ENCODE measurements at places on chromosomes 16 and 17.
A peak's percentile ranks its signal among the peaks of the same experiment; 100 is the strongest.

DNA sequence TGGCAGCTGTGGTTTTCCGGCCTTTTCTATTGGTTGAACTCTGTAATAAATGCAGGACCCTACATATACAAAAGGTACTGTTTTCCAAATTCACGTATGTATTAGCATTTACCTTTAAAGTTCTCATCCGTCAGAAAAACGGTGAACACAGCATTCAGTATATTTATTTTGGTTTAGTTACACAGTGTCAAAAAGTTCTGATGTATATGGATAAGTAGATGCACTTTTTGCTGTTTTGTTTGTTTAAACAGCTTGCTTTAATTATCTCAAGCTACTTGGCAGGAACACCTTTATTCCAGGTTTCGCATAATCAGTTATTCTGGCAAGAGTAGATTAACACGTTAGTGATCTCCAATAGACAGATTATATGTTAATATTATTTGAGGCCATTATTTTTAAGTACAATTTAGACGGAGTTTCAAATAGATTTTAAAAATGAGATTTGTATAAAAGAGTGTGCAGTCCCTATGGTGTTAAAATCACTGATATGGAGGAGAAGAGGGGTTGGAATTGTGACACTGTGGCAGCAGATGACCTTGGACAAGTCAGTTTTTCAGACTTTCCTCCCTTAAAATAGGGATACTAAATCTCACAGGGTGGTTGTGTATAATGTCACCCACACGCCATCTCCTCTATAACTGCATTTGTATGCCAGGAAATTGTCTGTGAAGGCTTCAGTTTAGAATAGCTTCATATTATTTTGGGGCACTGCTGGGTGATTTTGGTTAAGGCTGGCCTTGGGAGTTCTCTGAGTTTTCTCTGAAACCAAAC is 2.1 kb downstream of the HERPUD1 start:
- H3K4me1 ChIP-seq: peaks cover 59% of the 10 kb centered on the region
- DNase-seq: no peak
- H3K27ac ChIP-seq: peak overlapping the region; percentile 98
- H3K4me3 ChIP-seq: peak overlapping the region; percentile 96
- H3K27me3 ChIP-seq: no peaks in the 10 kb centered on the region
- H3K36me3 ChIP-seq: peaks cover 71% of the 10 kb centered on the region

DNA sequence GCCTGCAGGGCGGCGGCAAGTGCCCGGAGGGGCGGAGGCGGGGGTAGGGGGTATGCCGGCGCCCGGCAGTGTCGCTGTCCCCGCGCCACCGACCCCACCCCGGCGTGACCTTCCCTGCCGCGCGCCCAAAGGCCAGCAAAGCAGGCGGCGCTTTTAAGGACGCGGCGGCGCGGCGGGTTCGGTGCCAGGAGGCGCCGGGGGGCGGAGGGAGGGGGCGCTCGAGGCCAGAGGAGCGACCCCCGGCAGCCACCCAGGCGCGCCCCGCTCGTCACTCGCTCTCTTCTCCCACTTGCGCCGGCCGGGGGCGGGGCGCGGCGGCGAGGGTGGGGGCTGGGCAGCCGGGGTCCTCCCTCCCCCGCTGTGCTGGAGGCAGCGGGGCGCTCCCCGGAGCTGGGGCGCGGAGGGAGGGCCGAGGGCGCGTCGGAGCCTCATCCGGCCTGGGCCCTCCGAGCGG is 8.6 kb upstream of the BAHCC1 start:
- H3K36me3 ChIP-seq: no peaks in the 10 kb centered on the region
- H3K27ac ChIP-seq: no peak overlapping the region
- peaks cover 67% of the 10 kb centered on the region for H3K27me3 ChIP-seq
- peaks cover 6% of the 10 kb centered on the region for H3K4me1 ChIP-seq

DNA sequence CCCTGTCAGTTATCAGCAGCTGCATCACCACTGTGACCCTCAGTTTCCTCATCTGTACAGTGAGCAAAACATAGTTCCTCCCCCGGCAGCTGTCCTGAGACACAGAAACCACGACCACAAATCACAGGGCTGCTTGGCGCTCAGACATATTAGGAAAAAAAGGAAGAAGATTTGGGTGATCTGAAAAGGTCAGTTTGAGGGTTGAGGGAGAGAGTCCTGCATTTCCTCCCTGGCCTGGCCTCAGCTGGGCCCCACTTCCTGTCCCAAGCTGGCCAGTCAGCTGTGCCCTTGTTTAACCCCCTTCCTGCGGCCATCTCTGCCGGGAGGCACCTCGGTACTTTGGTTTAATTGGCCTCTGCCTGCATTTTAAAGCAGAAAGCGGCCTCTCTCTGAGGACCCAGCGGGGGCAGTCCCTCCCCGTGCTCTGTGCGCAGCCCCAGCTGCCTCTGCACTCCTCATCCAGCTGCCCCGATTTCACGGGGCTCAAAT is 24.0 kb upstream of the CIBAR2 start:
- H3K27me3 ChIP-seq: peaks cover 39% of the 10 kb centered on the region
- H3K36me3 ChIP-seq: no peaks in the 10 kb centered on the region
- no peak for DNase-seq
- no peak overlapping the region for H3K27ac ChIP-seq
- no peak overlapping the region for H3K4me3 ChIP-seq

DNA sequence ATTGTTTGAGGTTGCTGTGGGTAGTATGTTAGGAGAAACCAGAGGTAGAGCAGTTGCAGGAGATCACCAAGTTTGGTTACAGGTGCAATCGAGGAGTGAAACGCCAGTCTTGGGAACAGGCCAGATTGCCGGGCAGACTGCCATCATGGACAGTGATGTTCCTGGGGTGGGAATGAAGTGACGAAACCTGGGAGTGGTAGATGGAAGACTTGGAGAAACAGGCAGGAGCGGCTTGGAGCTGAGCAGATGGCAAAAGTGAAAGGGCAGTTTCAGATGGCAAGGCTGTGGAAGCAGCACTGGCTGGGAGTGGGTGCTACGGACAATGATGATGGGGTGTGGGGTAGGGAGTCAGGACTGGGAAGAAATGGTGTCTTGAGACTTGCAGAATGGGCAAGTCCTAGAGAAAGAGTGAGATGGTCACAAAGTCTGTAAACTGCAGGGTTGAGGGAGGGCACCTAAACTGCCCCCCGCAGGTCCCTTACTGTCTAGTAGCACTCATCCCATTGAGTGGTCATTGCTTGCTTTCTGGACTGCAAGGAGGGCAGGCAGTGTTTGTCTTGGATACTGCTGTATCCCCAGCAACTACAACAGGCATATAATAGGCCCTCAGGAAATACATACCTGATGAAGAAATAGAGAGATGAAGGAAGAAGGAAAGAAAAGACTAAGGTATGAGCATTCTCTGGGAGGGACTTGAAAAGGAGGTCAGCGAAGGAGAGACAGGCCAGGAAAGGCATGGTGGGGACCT is 29.5 kb upstream of the ULK2 start:
- no peaks in the 10 kb centered on the region for H3K4me1 ChIP-seq
- peaks cover 25% of the 10 kb centered on the region for H3K36me3 ChIP-seq

DNA sequence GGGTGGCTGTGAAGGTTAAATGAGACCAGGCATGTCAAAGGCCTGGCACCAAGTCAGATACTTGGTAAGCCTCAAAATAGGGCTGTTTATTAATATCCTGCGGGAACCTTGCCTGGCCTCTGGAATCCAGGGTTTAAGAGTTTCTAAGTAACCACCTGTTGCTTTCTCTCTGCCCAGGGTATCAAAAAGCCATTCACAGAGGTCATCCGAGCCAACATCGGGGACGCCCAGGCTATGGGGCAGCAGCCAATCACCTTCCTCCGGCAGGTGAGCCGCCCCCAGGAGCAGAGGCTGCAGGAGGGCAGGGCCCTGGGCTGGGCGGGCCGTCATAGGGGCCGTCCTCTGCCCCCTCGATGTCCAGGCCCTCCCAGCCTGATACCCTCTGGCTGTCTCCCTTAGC is 13.3 kb downstream of the GPT2 start:
- no peak overlapping the region for H3K4me3 ChIP-seq
- H3K4me1 ChIP-seq: no peaks in the 10 kb centered on the region
- DNase-seq: no peak
- H3K27me3 ChIP-seq: no peaks in the 10 kb centered on the region
- peaks cover 13% of the 10 kb centered on the region for H3K36me3 ChIP-seq
- H3K27ac ChIP-seq: no peak overlapping the region

- no peak for DNase-seq
- H3K4me1 ChIP-seq: no peaks in the 10 kb centered on the region
- H3K27ac ChIP-seq: no peak overlapping the region
- H3K36me3 ChIP-seq: no peaks in the 10 kb centered on the region
Observed at GRCh38 chr17:15119968-15120367, 145.2 kb downstream of the PMP22 start.

DNA sequence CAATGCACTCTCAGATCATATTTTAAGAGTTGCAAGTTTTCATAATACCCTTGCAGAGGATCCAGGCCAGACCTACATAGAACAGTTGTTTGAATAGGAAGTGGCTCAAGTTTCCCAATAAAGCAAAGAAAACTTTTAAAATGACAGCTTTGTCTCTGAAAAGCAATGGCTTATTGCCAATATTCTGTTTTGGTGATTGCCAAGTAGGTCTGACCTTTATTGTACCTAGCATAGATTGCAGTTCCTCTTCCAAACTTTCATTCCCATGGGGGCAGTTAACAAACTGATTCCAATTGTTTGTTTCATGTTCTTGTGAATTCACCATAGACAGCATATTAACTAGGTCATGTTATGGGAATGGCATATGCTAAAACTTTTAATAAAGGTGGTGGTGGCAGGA is 664.6 kb upstream of the CA10 start:
- H3K27me3 ChIP-seq: no peaks in the 10 kb centered on the region
- no peaks in the 10 kb centered on the region for H3K36me3 ChIP-seq
- no peaks in the 10 kb centered on the region for H3K4me1 ChIP-seq

GRCh38 chr16:47873434-47873833 is 282.4 kb downstream of the ABCC12 start:
- no peaks in the 10 kb centered on the region for H3K4me1 ChIP-seq
- no peaks in the 10 kb centered on the region for H3K36me3 ChIP-seq
- DNase-seq: no peak
- H3K27ac ChIP-seq: no peak overlapping the region

GRCh38 chr17:31310886-31311285 is 3.0 kb downstream of the EVI2B start:
- H3K27ac ChIP-seq: peak overlapping the region; percentile 95
- H3K4me3 ChIP-seq: peak overlapping the region; percentile 81
- DNase-seq: peak; percentile 40
- H3K4me1 ChIP-seq: peaks cover 64% of the 10 kb centered on the region
